ENCODE measurements at places on chromosomes 6 and 20.
A peak's percentile ranks its signal among the peaks of the same experiment; 100 is the strongest.

GRCh38 chr20:48932375-48932941, 10.9 kb downstream of the ARFGEF2 start:
- DNase-seq = no peak

GRCh38 chr6:150140236-150140969, 2.4 kb upstream of the PPP1R14C start:
- DNase-seq = no peak

- no peak for DNase-seq
These were observed 2.6 kb downstream of the CTSZ start for GRCh38 chr20:59004493-59004762.

DNA sequence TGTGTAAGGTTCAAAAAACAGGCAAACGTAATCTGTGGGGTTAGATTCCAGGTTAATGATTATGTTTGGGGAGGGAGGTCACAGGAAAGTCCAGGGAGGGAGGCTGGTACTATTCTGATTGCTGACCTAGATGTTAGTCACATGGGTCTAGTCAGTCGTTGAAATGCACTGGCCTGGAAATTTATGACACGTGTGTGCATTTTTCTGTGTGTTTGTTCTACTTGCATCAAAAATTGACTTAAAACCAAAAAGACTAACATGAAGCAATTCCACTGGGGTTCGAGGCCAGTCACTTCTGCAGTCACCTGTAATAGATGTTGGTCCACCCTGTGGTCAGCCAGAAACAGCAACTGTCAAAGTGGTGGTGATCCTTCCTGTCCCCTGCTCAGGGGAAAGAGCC, 104.2 kb upstream of the MLN start:
- no peak for DNase-seq

DNA sequence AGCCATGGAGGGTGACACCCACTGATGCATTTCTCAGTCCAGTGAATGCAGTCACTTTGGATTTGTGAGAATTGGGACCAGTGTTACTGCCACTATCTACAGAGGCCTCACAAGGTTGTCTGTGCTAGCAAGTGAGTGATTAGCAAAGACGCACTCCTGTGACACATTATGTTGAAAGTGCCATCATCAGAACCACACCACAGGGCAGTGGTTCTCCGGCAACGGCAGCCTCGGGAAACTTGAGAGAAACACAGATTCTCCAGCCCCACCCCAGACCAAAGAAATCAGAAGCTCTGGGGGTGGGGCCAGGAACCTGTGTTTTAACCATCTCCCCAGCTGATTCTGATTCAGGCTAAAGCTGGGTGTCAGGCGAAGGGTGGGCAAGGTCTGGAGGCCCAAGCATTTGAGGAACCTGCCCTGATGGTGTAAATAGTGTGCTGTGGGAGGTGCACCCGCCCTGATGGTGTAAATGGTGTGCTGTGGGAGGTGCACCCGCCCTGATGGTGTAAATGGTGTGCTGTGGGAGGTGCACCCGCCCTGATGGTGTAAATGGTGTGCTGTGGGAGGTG, 39.9 kb downstream of the TMEM242 start:
- no peak for DNase-seq

DNA sequence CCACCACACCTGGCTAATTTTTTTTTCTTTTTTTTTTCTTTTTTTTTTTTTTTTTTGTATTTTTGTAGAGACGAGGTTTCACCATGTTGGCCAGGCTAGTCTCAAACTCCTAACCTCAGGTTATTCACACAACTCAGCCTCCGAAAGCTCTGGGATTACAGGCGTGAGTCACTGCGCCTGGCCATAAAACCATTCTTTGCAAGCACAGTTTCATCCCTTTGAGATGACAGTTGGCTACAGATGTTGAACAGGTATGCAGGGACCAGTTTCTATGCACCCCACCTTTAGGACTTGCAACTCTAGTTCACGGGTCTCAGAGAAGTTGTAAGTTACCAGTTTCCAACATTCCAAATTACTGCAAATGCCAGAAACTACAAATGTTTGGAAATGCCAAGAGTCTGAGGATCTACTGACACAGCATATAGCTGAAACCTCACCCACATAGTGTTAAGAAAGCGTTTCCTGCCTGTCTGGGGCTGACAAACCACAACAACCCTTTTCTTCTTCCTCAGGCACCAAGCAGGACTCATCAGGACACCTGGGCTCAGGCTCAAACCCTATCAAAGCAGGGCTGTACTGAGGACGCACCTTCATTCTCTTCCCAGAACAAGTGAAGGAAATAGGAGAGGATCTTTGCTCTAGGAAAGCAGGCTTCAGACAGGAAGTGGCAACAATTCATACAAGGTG, 22.9 kb downstream of the ARHGAP18 start:
- DNase-seq = no peak

DNA sequence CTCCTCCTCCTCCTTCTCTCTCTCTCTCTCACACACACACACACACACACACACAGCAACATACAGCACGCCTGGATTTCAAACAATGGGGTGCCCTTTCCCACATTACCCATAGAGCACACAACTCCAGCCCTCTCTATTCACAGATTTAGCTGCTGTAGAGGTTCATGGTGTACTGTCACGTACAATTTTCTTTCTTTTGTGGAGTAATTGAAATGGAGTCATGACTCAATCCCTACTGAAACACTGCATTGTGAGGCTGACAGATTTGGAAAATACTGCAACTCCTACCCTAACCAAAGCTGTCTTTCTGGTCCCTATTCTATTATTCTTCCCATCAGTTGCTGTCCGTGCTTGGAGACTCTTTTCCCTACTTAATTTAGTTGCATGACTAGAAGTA, 166.9 kb downstream of the EDN1 start:
- no peak for DNase-seq

- DNase-seq = peak; percentile 69
These were observed 1.0 kb upstream of the VSTM2L start for GRCh38 chr20:37901654-37902503.

- DNase-seq = no peak
These were observed 26.8 kb downstream of the ZBTB9 start for GRCh38 chr6:33481192-33481591.

DNA sequence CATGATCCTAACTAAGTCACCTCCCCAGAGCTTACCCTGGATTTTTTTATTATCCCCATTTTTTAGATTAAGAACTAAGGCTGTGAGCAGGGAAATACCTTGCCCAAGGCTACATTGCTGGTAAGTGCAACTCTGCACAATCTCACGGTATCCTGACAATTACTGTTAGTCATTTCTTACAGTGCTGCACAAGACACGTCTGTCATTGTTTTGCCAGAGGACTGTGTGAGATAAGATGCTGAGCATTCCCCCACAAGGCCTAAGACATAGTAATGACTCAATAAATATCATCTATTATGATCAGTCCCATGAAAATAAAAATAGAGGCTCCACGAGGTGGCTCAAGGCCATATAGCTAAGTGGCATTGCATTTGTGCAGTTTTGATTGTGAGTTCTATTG, 21.0 kb downstream of the PFDN4 start:
- DNase-seq = no peak

DNA sequence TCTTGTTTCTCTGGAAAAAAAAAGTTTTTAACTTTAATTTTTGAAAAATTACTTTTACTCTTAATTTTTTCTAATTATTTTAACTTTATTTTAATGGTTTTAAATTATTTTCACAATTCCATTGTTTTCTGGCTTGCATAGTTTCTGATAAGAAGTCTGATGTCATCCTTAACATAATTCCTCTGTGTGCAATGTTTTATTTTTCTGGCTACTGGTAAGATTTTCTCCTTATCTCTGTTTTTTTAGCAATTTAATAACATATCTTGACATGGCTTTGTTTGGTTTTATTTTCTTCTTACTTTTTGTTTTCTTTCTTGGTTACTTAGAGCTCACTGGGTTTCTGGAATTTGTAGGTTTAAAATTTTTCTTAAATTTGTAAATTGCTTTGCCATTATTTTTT, 114.8 kb downstream of the TBXT start:
- DNase-seq = no peak

DNA sequence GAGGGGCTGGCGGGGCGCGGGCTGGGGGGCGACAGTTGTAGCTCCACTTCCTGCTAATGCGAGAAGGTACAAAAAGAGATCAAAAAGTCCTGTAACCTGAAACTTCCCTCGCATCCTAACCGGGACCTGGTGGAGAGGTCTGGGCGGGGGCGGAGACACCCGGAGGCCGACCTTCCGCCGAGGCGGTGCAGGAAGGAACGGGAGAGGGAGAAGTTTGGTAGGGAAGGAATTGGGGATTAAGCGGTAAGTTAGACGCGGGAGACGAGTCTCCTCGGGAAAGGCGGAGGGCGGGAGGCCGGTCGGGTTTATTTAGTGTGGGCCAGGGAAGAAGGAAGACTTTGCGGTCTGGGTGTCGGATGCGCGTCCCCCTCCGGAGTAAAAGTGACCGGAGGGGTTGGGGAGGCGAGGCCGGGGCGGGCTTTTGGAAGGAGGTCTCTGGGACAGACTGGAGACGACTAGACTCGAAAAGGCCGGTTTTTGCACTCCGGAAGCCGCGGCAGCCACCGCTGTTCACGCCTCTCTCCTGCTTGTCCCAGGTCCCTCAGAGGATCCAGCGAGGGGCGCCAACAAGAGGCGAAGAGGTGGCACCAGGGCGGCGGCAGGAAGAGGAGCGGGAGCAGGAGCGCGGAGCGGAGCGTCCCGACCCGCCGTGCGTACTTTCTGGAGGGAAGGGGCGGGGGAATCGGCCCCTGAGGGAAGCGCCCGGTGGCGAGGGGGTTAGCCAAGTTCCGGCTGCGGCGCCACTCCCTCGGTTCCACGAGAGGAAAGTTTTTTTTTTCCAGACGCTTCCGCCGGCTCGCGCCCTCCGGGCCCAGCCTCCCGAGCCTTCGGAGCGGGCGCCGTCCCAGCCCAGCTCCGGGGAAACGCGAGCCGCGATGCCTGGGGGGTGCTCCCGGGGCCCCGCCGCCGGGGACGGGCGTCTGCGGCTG, 734 bp downstream of the TPBG start:
- DNase-seq = no peak

DNA sequence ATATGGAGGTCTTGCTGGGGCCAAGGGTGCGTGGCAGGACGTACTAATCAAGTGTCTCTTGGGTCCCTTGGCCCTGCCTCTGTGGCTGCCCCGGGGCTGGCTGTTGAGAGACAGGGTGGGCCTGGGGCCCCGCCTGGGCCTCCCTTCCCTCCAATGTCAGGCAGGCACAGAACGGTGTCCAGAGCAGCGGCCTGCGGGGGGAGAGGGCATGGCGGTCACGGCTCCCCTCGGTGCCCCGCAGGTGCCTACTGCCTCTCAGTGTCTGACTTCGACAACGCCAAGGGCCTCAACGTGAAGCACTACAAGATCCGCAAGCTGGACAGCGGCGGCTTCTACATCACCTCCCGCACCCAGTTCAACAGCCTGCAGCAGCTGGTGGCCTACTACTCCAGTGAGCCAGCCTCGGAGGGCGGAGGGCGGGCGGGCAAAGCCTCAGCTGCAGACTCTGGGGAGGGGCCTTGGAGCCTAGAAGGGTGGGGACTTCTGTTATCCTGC, 50.0 kb downstream of the SRC start:
- peak; percentile 87 for DNase-seq

- DNase-seq = no peak
These were observed 622.6 kb upstream of the PTCHD4 start for GRCh38 chr6:48733581-48733980.

- no peak for DNase-seq
These were observed 342.2 kb downstream of the CDH26 start for GRCh38 chr20:60300374-60300773.

GRCh38 chr6:169518451-169518850, 183.4 kb downstream of the WDR27 start:
- no peak for DNase-seq

DNA sequence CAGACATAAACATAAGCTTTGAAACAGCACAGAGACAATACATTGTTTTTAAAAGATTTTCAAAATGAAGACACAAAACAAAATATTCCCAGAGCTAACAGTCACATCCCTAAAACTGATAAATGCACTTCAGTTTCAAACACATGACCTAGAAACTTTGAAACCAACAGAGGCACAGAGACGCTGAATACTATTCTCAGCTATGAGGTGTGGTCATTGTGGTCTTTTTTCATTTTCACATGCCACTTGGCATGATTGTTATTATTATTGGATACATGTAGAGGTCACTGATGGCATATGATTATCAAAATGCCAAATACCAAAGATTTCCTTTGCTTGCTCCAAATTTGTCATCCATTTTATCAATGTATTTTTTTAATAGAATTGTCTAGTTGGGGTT, 306.9 kb downstream of the QKI start:
- DNase-seq = no peak

DNA sequence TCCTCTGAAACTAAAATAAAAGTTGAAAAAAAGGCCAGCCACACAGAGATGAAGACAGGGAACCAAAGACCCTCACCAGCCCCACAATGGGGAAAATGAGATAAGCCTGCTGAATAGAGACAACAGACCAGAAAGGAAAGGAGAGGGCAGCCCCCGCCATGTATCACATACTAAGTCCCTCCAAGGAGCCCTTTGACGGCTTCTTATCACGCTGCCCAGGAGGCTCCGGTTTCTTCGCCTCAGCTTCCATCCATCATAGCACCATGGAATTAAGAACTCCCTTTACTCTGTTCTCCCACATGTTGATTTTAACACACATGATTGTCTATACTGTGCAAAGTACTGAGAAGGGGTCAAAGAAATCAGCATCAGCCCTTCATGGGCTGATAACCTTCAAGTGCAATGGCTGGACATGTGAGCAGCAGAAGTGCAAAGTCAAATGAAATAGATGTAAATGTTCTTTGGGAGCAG, 54.9 kb downstream of the MAP3K5 start:
- no peak for DNase-seq

- DNase-seq = no peak
These were observed 220.7 kb upstream of the DEFB112 start for GRCh38 chr6:50270415-50270814.

GRCh38 chr6:154783229-154783628, 50.0 kb downstream of the SCAF8 start:
- DNase-seq = no peak

- no peak for DNase-seq
These were observed 395.0 kb downstream of the CDKAL1 start for GRCh38 chr6:20929283-20929682.

DNA sequence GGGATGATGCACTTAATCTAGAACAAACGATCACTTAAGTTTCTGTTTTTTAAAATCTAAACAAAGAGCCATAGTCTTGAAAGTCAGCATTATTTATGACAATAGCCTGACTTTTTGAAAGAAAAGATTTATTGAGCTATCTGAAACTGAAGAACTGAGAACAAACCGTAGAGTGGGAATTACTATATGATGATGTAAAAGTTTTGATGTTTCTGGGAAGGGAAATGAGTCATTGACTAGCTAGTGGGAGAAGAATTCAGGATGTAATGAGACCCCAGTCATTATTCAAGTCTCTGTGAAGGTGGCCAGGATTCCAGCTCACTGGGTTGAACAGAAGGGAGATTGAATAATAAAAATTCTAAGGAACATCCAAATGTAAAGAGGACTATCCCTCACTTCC, 83.4 kb upstream of the FABP7 start:
- no peak for DNase-seq

- no peak for DNase-seq
These were observed 44.7 kb upstream of the LRRC1 start for GRCh38 chr6:53750052-53750650.

GRCh38 chr6:102411796-102412195, 1018.3 kb downstream of the GRIK2 start:
- DNase-seq = no peak

- DNase-seq = no peak
These were observed 5.2 kb upstream of the STMND1 start for GRCh38 chr6:17096652-17097051.

Measured in NCI-H524 treated with DMSO at 0.1 percent for 48 hours (cell line).